ENCODE measurements at places on chromosomes 1 and 21.

DNA sequence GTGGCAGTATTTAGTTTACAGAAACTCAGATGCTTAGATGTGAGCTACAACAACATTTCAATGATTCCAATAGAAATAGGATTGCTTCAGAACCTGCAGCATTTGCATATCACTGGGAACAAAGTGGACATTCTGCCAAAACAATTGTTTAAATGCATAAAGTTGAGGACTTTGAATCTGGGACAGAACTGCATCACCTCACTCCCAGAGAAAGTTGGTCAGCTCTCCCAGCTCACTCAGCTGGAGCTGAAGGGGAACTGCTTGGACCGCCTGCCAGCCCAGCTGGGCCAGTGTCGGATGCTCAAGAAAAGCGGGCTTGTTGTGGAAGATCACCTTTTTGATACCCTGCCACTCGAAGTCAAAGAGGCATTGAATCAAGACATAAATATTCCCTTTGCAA, 59.7 kb upstream of the ZNF326 start:
- DNase-seq, result peak; percentile 32

- DNase-seq, result no peak
Observed at GRCh38 chr1:78483903-78484302, 6.9 kb upstream of the PTGFR start.

DNA sequence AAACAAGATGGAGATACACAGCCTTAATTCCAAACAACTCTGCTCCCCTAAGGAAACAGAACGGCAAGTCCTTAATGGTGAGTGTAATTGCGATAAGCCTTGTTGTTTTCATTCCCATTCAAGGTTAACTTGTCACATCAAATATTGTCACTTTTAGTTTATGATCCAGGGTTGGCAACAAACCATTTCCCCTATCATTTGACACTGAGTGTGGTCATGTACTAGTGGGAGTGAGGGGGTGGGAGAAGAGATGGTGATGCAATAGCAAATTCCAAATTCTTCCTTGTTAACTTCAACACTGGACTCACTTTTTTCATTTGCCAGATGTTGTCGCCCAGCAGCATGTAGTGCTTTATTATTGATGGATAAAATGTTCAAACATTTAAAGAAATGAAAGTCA, 140.4 kb downstream of the ZNF326 start:
- DNase-seq, result no peak

DNA sequence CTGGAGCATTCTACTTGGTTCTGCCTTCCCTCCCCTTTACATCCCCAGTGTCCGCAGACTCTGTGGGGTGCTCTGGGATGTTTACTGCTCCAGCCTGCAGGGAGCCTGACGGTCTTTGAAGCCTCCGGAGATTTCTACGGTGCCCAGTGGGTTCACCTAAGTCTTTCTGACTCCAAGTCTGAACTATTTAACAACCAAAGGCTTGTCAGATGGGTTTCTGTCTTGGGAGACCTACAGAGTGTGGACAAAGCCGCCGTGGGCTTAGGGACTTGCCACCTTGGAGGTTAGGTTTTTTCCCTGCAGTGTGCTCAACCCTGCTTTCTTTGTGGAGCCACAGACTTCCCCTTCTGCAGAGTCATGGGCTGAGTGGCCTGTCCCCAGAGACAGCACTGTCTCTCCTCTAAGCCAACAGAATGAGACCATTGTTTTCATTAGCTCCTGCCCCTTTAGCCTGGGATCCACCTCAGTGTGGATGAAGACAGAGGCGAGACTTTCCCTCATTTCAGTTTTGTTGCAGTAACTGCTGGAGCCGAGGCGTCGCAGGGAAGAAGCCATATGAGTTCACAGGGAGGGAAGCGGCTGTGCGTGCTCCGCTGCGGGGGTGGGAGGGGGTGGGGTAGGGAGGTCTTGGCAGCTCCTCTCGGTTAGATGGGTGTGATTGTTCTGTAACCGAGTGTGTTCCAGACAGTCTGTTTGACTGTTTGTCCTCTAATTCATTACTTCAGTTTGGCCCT, 120.7 kb downstream of the CNIH3 start:
- peak; percentile 58 for DNase-seq

- DNase-seq, result no peak
Observed at GRCh38 chr21:32554832-32555638, 30.3 kb downstream of the TCP10L start.

GRCh38 chr21:29092102-29092959, 18.9 kb upstream of the CCT8 start:
- peak; percentile 46 for DNase-seq

DNA sequence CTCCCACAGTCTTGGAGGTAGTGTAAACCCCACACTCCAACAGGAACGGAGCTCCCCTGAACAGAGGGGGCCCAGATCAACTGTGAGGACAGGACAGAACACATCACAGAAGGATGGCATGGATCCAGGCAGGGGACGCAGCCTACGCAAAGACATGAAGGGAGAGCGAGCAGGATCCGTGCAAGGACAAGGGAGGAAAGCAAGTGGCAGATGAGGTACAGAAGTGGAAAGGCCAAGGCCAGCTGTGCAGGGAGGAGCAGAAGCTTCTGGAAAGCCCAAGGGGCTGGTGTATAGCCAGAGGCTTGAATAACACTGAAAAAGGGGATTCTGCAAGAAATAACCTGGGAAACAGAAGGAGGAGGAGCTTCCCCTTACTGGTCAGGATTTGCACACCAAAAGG, 81.2 kb downstream of the SIPA1L2 start:
- DNase-seq, result no peak
